ENCODE measurements at places on chromosomes 1 and 21. TPM values are rescaled to one million over a fixed set of nuclear protein-coding genes. Genes with fewer than 3 reads are reported as not detected.

Gene CSRP1
- total RNA-seq = 1.5 TPM

- no peaks in the 10 kb centered on the region for H3K27me3 ChIP-seq
- no peak overlapping the region for H3K4me3 ChIP-seq
- H3K4me1 ChIP-seq = no peaks in the 10 kb centered on the region
Observed at GRCh38 chr1:218617986-218618385, 272.9 kb downstream of the TGFB2 start.

DNA sequence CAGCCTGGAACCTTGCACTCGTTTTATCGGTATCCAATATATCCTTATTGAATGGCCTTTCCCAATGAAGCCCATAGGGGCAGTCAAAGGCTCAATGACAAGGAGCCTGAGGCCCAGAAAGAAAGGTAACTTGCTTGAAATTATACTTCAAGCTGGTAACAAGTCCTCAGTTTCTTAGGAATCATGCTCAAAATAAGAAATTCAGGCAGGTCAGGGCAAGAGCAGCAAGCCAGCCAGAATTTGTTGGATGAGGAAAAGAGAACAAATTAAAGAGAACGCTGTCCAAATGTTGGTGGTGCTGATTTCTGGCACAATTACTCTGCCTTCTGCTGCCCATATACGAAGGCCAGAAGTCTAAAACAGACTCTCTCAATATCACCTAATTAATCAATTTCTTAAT lies 77.6 kb downstream of the DDX20 start:
- H3K27ac ChIP-seq = no peak overlapping the region
- H3K36me3 ChIP-seq = no peaks in the 10 kb centered on the region
- peaks cover 59% of the 10 kb centered on the region for H3K27me3 ChIP-seq
- H3K4me1 ChIP-seq = no peaks in the 10 kb centered on the region
- no peak overlapping the region for H3K4me3 ChIP-seq

- H3K27me3 ChIP-seq = peaks cover 3% of the 10 kb centered on the region
- H3K36me3 ChIP-seq = no peaks in the 10 kb centered on the region
- DNase-seq = no peak
- H3K4me1 ChIP-seq = no peaks in the 10 kb centered on the region
- no peak overlapping the region for H3K4me3 ChIP-seq
- H3K27ac ChIP-seq = no peak overlapping the region
Observed at GRCh38 chr1:181369416-181369815, 113.9 kb upstream of the CACNA1E start.

- H3K36me3 ChIP-seq = no peaks in the 10 kb centered on the region
- no peak overlapping the region for H3K27ac ChIP-seq
- H3K4me3 ChIP-seq = no peak overlapping the region
- H3K27me3 ChIP-seq = no peaks in the 10 kb centered on the region
- no peaks in the 10 kb centered on the region for H3K4me1 ChIP-seq
Observed at GRCh38 chr1:99472893-99473292, 173.0 kb upstream of the PALMD start.

DNA sequence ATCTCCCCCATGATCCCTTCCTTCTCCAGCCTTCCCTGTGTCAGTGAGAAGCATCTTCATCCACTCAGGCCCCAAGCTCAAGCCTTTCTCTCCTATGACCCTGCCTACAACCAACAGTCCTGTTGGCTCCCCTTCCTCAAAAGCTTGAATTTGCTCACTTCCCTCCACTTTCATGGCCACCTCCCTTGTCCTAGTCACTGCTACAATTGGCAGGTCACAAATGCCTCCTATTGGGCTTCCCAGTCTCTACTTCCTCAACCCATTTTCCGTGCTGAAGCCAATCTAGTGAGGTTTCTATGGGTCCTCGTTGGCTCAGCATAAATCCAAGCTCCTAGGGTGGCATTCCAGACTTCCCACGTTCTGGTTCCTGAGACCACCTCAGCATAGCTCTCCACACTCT lies 40.2 kb upstream of the SLC6A9 start:
- H3K4me3 ChIP-seq = no peak overlapping the region
- H3K27me3 ChIP-seq = no peaks in the 10 kb centered on the region
- H3K27ac ChIP-seq = no peak overlapping the region
- no peaks in the 10 kb centered on the region for H3K36me3 ChIP-seq
- peaks cover 41% of the 10 kb centered on the region for H3K4me1 ChIP-seq
